ENCODE measurements at places on chromosomes 1 and 21.

GRCh38 chr1:84715342-84716019 is 25.2 kb upstream of the SSX2IP start:
- no peak for DNase-seq

- no peak for DNase-seq
Observed at GRCh38 chr1:163633366-163633765, 311.6 kb downstream of the NUF2 start.

GRCh38 chr1:48697066-48697707 is 79.5 kb downstream of the BEND5 start:
- peak; percentile 19 for DNase-seq

DNA sequence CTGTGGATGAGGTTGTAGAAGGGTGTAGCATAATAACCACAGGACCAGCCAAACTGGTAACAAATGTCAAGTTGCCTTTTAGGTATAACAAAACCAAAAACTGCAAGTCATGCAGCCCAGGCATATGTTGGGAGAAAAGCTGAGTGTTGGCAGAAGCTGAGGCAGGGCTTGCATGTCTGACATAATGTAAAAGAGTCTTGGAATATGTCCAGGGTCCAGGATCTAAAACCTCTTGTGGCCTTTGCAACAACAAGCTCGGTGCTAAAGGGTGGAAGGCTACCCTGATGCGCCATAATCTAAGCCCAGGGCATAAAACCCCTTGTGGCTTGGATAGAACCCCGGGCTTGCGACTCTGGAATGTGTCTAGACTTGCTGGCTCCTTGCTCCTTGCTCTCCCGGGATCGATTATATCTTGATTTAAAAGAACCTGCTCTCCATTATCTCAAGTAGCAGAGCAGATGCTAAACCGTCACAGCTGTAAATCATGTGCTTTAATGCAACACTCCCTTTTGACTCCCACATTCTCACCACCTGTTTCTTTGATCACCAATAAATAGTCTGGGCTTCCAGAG is 26.5 kb upstream of the SLC35A3 start:
- DNase-seq: no peak

- peak; percentile 66 for DNase-seq
Observed at GRCh38 chr21:17925000-17925610, 105.9 kb upstream of the C21orf91 start.

DNA sequence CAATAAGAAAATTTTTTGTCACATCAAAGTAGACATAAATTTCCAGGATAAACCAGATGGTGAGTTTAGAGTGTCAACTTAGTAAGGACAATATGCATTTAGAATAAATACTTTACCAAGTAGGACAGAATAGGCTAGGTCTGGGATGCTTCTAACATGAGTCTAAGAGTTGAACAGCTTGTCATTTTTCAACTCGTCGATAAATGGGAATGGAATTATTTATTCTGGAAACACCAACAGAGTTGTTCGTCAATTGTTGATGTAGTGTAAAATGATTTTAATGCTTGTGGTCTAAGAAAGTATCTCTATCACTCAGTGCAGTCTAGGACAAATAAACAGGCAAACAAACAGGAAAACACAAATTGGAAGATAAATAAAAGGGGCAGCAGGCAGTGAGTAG is 358.4 kb upstream of the ST6GALNAC5 start:
- DNase-seq: no peak

- DNase-seq: peak; percentile 55
Observed at GRCh38 chr1:166905900-166906299, 29.8 kb upstream of the TADA1 start.

DNA sequence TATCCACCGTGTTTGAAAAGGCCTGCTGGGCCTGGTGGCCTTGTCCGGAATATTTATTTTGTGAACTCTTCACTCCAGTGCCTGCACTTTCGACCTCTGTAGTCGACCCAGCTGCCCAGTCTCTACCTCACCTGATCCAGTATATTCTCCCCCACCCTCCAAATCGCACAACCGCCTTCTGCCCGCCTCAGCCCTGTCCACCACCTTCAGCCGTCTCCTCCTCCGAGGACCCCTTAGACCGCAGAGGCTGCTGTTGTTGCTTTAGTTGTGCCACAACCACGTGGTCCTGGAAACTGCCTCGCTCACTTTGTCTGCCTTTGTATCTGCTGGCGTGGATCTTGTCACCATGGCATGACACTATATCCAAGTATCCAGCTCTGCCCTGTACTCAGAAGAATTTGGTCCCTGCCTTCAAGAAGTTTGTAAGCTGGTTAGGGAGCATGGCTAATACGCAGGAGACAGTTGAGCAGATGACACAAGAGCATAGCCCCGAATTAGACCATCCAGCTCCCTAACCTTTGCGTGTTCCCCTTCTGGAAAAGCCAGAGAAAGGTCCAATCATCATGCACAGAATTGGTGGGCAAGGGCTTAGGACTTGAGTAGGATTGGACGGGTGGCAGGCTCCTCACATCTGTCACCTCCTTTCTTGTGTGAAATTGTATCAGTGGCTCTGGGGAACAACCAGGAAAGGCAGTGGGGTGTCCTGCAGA is 1.5 kb downstream of the PHGDH start:
- DNase-seq: peak; percentile 37

DNA sequence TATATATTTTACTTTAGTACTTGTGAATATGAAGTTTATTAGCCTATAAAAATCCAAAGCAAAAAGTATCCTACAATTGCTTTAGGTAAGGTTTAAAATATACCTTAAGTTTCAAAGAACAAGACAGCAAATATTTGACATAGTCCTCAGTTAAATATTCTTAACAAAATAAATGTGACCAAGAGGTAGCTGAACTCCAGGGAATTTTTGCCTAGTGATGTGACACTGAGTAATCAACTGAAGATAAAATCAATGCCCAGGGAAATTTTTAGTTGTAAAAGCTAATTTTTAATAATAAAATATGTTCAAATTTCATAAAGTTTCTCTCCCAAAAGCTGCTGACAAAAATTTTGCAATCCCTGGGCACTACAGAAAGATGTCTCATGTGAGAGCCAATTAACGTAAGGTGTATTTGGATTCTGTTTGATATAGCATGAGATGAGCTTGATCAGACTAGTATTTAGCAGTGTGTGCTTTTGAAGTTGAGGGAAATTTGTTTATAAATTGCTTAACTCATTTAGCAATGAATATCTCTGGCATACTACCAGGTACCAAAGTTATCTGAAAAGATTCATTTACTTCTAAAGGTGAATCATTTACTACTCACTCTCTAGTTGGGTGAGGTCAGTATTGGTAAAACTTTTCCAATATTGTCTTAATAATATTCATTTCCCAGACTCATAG is 80.2 kb upstream of the PALMD start:
- peak; percentile 86 for DNase-seq

DNA sequence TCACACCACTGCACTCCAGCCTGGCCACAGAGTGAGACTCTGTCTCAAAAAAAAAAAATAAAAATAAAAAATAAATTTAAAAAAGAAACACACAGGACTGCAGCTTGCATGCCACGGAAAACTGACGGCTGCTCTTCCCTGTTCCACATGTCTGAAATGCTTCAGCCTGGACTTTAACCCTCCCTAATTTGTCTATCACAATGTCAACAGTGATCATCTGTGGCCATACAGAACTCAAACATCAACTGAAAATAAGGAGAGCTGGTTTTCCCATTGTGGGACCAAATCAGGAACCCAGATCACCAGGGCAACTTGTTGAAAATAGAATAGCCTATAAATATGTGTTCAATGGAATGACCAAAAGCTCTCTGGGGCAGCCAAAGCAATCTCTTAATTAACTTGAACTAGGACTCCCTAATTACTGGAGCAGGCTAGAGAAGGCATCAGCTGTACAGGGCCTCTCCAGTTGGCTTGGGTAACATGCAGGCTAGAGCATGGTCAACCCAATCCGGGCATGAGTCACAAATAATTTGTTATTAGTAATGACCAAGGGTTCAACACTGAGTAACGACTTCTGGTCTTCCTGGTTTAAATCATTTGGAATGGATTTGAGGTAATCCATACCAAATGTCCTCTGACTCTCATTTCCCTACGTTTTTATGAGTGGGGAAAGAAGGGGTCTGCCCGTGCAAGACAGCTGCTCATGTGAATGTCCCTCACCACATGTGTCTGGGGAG is 62.7 kb upstream of the KAZN start:
- no peak for DNase-seq

DNA sequence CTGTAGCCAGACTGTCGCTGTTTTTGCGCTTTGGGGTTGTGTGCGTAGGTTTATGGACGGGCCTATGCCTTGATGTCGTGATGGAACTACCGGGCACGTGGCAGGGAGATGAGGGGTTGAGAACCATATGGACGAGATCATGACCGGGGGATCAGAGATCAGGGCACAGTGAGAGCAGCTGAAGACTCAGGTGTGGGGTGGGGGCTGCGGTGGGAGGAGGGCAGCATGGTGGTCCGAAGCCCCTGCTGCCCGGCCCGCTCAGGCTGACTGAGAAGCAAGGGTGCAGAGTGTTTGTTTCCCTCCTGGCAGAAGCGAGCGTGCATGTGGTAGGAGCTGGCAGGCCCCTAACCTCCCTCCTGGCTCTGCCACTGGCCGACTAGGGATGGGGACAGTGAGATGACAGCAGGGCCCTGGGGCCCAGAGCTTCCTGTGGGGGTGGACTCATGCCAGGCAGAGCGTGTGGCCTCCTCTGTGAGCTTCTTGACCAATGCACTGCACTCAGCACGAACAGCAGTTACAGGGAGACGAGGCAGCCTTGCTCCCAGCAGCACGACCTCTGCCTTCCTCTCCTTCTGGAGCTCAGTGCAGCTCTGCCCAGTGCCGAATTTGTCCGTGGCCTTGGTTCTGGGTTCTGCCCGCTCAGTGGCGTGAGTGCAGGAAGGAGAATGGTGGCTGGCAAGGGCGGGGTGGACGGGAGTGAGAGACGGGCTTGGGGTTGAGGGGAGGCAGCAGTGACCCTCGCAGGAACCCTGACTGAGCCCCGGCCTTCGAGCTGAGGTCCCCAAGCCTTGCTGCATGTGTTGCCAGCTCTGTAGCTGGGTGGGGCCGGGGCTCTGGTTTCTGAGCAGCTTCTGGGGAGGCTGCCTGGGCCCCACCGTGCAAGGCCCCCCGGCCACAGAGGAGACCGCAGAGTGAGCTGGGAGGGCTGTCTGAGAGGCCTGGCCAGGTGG is 22.2 kb upstream of the LRRC3 start:
- no peak for DNase-seq

DNA sequence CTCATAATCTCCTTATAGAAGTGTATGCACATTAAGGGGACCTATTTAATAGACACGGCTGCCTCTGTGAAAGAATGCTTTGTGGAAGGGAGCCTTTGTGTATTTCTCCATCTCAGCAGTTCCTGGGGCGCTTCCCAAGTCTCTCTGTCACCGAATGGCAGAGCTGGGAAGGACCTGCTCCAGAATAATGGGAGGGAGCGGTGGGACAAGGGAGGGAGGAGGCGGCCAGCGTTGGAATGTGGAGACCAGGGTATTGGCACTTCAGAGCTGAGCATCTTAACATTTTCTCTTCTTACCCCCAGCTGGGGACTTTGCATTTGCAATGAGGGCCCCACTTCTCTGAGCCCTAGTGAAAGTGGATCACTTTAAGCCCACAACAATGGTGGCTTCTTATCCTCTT is 23.9 kb downstream of the CACHD1 start:
- DNase-seq: no peak

DNA sequence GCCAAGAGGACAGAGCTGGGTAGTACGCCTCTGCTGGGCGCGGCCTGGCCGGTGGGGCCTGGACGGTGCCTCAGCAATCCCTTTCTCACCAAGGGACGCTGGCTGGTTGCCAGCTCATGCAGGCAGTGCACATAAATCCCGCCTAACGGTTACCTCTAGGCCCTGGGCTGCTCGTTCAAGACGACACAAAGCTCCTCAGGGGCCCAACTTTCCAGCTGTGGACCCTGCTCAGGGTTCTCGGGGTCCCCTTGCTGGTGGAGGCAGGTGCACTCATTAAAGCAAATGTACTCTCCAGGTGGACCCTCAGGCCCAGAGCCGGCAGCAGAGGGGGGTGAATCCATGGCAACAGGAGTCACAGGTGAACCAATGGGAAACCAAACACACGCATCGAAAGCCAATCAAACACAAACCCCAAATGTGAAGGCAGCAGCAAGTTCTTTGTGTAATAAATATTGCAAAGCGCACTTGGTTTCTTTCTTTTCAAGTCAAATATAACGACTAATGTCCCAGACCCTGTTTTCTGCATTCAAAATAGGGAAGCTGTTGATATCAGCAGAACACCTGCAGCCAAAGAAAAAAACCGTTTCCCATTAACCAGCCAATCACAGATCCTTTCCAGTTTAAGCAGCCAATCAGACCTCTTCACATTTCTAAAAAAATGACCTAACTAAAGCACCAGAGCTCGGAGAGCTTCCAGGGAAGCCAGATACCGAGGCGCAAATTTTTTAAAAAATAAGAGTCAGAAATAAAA is 26.1 kb upstream of the CLSTN1 start:
- no peak for DNase-seq

DNA sequence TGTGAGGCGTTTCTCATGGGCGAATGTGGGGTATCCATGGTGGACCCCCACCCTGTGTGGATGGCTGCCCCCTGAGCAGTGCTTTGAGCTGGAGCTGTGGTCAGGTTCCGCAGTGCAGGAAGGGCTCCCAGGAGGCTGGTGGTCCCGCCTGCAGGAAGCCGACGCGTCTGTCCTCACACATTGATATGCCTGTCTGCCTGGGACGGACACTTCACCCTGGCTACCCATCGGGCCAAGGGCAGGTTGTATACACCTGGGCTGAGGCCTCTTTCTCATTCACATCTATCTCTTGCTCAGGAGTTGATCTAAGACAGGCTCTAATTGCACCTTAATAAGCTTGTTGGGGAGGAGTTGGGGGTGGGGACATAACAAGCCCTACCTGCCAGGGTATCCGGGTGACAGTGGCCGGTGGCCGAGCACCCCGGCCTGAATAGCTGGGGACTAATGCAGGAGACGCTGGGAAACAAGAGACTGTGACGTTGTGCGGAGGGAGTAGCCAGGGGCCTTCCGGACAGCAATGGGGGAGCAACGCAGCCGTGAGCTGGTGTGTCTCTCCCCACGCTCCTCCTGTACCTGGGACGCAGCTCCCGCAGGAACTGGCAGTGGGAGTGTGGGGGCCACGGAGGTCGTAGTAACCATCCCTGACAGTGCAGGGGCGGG is 21.7 kb downstream of the PDXK start:
- no peak for DNase-seq

- DNase-seq: no peak
Observed at GRCh38 chr21:25871566-25871965, 136.8 kb downstream of the GABPA start.

- peak; percentile 72 for DNase-seq
Observed at GRCh38 chr1:200776949-200777348, 38.3 kb downstream of the CAMSAP2 start.

- no peak for DNase-seq
Observed at GRCh38 chr1:181257117-181257516, 168.6 kb downstream of the IER5 start.

DNA sequence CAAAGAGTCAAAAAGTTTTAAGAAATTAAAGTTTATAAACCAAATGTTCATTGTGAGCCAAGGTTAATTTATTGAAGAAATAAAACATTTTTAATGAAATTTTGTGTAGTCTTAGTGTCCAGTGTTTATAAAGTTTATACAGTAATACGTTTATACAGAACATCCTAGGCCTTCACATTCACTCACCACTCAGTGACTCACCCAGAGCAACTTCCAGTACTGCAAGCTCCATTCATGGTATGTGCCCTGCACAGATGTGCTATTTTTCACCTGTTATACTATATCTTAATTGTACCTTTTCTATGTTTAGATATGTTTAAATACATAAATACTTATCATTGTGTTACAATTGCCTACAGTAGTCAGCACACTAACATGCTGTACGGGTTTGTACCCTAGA is 33.6 kb downstream of the TYW3 start:
- peak; percentile 20 for DNase-seq
